Spinal cord (tissue), 10 donors: ENCODE measurements at places on chromosomes 2 and 18. TPM values are rescaled to one million over a fixed set of nuclear protein-coding genes. Genes with fewer than 3 reads are reported as not detected.

DNA sequence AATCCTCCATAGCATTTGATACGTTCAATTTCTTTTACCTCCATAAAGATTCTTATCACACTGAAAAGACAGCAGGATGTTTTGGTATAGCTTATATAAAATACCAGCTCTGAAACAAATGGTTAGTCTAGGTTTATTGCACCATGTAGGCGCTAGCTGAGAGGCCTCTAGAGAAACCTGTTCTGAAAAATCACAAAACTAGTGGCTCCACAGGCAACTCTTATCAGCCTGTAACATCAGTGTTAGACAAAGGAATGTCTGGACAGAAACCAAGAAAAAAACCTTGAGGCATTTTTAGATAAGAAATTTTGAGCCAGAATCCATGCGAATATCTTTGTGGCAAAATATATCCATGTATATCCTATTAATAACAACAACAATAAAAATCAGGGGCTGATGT is 440.4 kb upstream of the MAP2 start:
- no peaks in the 10 kb centered on the region for H3K36me3 ChIP-seq
- H3K4me3 ChIP-seq: no peak overlapping the region
- no peaks in the 10 kb centered on the region for H3K4me1 ChIP-seq
- H3K27me3 ChIP-seq: no peaks in the 10 kb centered on the region
- H3K27ac ChIP-seq: no peak overlapping the region

DNA sequence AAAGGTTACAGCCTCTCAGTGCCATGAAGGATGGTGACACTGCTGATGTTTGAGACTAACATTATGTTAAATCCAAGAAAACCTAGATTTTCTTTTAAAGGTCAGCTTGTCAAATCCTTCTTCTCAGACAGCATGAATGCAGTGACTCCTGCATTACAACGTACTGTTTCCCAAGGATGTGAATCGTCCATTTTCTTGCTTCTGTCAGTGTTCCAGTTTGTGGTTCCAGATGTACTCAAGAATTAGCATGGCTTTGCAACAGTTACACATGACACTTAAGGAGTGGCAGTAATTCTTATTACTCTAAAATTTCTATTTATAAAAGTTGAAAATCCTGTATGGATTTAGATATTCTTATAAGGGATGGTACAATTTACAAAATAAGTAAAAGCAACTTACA is 1.5 kb upstream of the TTC39C start:
- no peak overlapping the region for H3K27ac ChIP-seq
- no peak overlapping the region for H3K4me3 ChIP-seq
- no peaks in the 10 kb centered on the region for H3K27me3 ChIP-seq
- DNase-seq: no peak
- peaks cover 12% of the 10 kb centered on the region for H3K4me1 ChIP-seq

DNA sequence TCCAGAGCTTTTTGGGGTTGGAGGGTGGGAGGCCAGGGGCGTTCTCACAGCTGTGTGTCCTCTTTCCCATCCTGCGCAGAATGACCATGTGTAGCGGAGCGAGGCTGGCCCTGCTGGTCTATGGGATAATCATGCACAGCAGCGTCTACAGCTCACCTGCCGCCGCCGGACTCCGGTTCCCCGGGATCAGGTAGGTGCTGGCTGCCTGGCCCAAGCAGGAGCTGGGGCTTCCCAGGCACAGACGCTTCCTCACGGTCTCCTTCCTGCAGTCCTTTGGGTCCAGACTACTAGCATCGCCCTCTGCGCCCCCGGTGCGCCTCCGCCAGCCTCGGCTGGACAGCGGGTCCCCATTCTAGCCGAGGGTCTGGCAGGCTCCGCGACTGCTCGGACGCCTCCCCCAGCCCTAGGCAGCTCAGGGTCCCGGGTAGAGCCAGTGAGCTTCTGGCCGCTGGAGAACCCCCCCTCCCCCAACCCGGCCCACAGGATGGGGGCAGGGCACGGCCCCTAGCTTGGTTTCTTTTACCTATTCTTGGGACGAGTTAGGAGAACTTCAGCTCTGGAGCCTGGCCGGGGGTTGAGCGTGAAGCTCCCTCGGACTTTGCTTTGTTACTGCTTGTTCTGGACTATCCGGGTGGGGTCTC is 756 bp downstream of the ADCYAP1 start:
- no peak for DNase-seq
- H3K4me1 ChIP-seq: peaks cover 47% of the 10 kb centered on the region
- no peaks in the 10 kb centered on the region for H3K36me3 ChIP-seq
- H3K27me3 ChIP-seq: peaks cover 94% of the 10 kb centered on the region
- H3K4me3 ChIP-seq: peak overlapping the region; percentile 18

- H3K4me3 ChIP-seq: no peak overlapping the region
- no peak overlapping the region for H3K27ac ChIP-seq
Observed at GRCh38 chr2:237253046-237253702, 160.8 kb downstream of the COL6A3 start.

DNA sequence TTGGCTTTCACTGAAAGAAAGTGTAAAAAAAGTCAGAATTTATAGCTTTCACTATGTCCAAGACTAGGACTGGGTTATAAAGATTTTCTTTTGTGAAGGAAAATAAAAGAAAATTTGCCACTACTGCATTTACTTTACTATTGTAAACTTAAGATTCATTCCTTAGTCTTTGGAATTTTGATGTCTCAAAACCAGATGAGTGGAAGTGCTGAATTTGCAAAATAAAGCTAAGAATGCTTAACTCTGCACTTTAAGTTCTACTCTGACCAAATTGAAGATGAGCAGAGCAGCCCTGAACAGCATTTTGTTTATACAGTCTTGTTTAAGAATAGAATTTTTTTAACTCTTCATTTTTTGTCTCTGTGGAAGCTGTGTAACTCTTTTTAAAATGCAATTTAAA is 102.4 kb downstream of the ICA1L start:
- H3K4me3 ChIP-seq: no peak overlapping the region
- no peaks in the 10 kb centered on the region for H3K27me3 ChIP-seq
- peaks cover 12% of the 10 kb centered on the region for H3K36me3 ChIP-seq
- H3K27ac ChIP-seq: no peak overlapping the region

DNA sequence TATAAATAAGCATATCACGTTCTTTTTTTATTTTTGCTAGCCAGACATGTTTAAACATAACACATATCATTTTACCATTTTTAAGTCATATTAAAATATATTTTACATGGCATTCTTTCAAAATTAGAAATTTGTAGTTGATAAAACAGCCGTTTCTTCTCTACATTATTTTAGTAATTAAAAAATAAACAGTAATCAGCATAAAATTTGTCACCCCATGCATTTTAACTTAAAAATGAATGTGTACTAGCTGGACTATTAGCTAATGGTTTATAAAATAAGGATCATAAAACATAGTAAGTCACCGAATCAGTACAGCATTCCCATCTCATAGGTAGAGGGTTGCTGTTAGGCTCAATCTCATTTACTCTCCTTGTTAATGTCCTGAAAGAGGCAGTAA is 433.8 kb downstream of the LRP1B start:
- no peak overlapping the region for H3K27ac ChIP-seq
- no peak for DNase-seq
- no peaks in the 10 kb centered on the region for H3K4me1 ChIP-seq
- H3K36me3 ChIP-seq: no peaks in the 10 kb centered on the region
- no peak overlapping the region for H3K4me3 ChIP-seq

- no peaks in the 10 kb centered on the region for H3K36me3 ChIP-seq
- H3K27ac ChIP-seq: no peak overlapping the region
- H3K4me1 ChIP-seq: peaks cover 34% of the 10 kb centered on the region
- H3K4me3 ChIP-seq: no peak overlapping the region
- H3K27me3 ChIP-seq: peaks cover 20% of the 10 kb centered on the region
- no peak for DNase-seq
Observed at GRCh38 chr2:231931481-231931915, 5.3 kb upstream of the NPPC start.

DNA sequence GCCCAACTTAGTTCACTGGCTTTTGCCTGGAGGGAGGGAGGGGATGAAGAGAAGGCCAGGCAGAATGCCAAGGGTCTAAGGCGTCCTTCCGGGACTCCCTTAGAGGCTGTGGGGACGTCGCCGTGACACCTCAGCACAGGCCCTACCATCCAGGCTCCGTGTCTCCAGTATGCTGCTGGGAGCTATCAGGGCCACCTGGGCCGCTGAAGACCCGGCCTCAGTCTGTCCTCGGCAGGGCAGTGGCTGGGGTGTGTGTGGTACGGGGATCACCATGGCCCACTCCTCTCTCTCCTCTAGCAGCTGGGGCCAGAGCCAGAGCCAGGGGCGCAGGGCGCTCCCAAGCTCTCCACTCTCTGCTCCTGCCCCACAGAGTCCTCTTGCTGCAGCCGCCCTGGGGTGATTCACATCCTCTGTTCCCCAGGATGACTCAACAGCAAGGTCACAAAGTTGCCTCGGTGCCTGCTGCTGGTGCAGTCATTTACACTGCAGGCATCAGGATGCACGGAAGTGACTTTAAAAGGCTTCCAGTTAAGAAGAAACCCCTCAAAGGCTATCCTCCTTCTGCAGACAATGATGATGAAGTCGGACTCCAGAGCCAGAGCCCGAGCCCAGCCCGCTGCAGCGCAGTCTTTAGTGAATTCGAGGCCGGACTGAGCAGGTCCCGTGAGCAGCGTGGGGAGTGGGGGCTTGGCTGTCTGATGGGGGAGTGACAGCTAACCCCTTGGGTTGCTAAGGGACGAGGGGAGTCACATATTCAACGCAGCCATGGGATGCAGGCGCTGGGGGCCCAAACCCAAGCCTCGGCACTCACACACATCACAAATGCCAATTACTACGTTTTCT is 31.9 kb downstream of the SNORC start:
- no peak overlapping the region for H3K4me3 ChIP-seq
- H3K27ac ChIP-seq: no peak overlapping the region
- peaks cover 15% of the 10 kb centered on the region for H3K4me1 ChIP-seq
- H3K27me3 ChIP-seq: peaks cover 3% of the 10 kb centered on the region

DNA sequence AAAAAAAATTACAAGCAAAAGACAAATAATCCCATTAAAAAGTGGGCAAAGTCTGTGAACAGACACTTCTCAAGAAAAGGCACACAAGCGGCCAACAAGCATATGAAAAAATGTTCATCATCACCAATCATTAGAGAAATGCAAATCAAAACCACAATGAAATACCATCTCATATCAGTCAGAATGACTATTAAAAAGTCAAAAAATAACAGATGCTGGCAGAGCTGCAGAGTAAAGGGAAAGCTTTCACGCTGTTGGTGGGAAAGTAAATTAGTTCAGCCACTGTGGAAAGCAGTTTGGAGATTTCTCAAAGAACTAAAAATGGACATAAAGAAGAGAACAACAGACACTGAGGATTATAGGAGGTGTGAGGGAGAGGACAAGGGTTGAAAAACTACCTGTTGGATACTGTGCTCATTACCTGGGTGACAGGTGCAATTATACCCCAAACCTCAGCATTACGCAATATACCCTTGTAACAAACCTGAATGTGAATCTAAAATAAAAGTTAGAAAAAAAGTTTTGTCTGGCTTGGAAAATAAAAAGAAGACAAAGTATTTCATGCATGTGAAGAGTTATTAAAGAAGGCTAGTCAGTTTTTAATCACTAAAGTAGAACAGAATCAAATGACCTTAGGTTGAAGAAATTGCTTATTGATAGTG is 8.7 kb upstream of the ACSL3 start:
- no peak for DNase-seq
- no peaks in the 10 kb centered on the region for H3K4me1 ChIP-seq
- H3K27ac ChIP-seq: no peak overlapping the region
- no peaks in the 10 kb centered on the region for H3K27me3 ChIP-seq
- H3K36me3 ChIP-seq: no peaks in the 10 kb centered on the region

- H3K27ac ChIP-seq: no peak overlapping the region
- H3K4me3 ChIP-seq: no peak overlapping the region
- DNase-seq: no peak
- H3K4me1 ChIP-seq: peaks cover 4% of the 10 kb centered on the region
- no peaks in the 10 kb centered on the region for H3K27me3 ChIP-seq
Observed at GRCh38 chr2:15688924-15689568, 97.4 kb downstream of the DDX1 start.

GRCh38 chr18:61127714-61128467 is 205.3 kb upstream of the CDH20 start:
- H3K27me3 ChIP-seq: no peaks in the 10 kb centered on the region
- H3K27ac ChIP-seq: no peak overlapping the region
- H3K36me3 ChIP-seq: no peaks in the 10 kb centered on the region
- DNase-seq: no peak
- peaks cover 3% of the 10 kb centered on the region for H3K4me1 ChIP-seq

DNA sequence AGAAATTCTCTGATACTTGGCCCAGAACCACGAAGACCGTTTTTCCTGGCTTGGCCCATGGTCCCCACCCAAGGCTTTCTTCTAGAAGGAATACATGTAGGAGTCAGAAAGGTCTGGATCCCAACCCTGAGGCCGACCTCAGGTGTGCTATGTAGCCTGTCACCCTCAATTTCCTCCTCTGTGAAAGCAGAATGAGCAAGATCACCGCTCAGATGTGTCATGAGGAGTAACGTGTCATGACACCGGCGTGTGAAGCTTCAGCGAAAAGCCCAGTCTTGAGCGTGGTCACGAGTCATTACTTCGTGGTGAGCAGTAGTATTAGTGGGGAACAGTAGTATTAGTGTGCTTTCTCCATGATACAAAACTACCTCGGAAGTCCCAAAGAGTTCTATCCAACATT is 103.4 kb downstream of the ALPK2 start:
- no peak overlapping the region for H3K4me3 ChIP-seq
- no peaks in the 10 kb centered on the region for H3K4me1 ChIP-seq
- no peak overlapping the region for H3K27ac ChIP-seq
- DNase-seq: no peak
- H3K36me3 ChIP-seq: no peaks in the 10 kb centered on the region

LDAH gene
- total RNA-seq: 32.9 TPM

LRRC30 gene
- not detected for total RNA-seq

GRCh38 chr18:75054046-75054445 is 154.9 kb downstream of the PTGR3 start:
- peaks cover 20% of the 10 kb centered on the region for H3K4me1 ChIP-seq
- H3K4me3 ChIP-seq: no peak overlapping the region
- DNase-seq: peak; percentile 88
- no peaks in the 10 kb centered on the region for H3K36me3 ChIP-seq
- no peak overlapping the region for H3K27ac ChIP-seq

GCG gene
- not detected for total RNA-seq

PREPL gene
- 316 TPM for total RNA-seq

- H3K27me3 ChIP-seq: no peaks in the 10 kb centered on the region
- peaks cover 41% of the 10 kb centered on the region for H3K36me3 ChIP-seq
- peaks cover 27% of the 10 kb centered on the region for H3K4me1 ChIP-seq
- DNase-seq: no peak
Observed at GRCh38 chr2:241636182-241637017, 558 bp downstream of the THAP4 start.

DNA sequence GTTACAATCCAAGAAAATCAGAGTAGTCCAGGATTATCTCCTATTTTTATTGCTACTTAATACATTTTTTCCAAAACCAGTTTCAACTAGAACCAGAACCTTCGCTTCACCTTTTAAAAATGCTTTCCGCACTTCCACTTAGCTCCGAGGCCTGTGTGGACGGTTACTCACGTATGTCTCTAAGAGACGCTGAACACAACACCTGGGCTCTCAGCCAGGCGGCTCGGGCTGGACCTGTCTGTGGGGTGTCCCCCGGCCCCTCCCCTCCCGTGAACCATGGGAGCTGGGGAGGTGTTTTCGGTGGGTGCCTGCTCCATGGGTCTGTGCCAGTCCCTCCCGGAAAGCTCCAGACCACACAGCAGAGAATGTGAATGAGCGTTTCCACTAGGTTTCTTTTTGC is 223.8 kb downstream of the GLI2 start:
- H3K27ac ChIP-seq: peak overlapping the region; percentile 45
- H3K36me3 ChIP-seq: peaks cover 28% of the 10 kb centered on the region
- H3K4me1 ChIP-seq: peaks cover 29% of the 10 kb centered on the region
- peak; percentile 59 for DNase-seq
- H3K27me3 ChIP-seq: peaks cover 2% of the 10 kb centered on the region

SGO2 gene
- total RNA-seq: 6.9 TPM
